ENCODE measurements at places on chromosomes 6 and 20.

DNA sequence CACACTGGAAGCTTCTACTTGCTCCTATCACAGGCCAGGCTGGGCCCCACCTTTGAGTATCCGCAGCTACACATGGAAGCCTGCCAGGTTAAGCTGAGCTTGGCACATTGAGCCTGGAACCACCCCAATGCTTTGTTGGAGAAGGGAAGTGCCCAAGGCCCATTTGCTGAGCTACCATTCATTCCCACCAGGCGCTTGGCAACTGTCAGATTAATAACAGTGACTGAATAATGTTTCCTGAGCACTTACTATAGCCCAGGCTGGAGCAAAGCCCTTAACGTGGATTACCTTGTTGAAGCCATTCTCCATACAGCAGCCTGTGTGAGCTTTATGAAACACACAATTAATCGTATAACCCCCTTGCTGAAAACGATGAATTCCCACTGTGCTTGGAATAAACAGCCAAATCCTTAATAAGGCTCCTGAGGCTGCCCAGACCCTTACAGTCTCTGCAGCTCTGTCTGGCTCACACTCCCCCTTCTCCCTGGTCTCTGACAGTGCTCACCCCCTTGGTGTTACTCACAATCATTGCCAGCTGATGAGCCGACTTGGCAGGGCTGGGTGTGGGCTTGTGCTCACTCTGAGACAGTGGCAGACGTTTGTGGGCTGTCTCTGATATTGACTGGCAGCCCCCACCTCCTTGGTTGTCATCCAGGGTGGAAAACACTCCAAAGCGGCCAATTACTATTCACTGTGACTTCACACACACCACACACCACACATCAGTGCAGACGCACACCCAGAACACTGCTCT, 357.1 kb downstream of the MAFB start:
- no peak for DNase-seq

DNA sequence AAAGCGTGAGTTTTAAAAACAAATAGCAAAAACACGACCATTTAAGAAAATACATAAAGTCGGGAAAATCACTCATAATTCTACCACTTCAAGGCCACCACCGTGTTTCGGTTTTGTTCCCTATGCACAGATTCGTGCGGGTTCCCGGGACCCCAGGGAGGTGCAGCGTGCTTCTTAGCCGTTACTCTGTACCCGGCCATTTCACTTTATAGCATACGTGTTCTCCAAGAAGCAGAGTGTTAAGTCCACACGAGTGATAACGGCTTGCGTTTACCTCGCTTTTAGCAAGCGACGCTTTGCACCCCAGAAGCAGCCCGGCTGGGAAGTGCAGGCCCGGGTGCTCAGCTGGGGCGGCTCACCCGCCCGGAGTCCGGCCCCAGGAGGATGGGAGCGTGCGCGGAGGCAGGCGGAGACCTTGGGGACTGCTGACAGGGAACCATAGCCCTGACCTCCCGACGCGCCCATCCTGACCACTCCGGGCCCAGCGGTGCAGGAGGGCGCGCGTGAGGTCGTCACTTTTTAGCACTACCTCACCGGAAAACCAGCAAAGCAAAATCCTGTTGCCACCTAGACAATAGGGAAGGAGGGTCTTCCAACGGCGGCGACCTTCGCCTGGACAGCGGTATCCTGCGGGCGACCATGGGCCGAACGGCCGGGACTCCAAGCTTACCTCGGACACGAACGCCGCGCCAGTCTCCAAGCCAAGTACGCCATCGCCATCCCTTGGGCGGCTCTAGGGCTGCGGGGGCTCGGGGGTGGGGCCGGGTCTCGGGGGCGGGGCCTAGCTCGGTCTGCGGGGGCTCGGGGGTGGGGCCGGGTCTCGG, at the start of gene ECI2:
Gene ECI2, minus strand, starts transcription at position 735 of the 824 bp plus-strand sequence. Its CDS starts 15 bp downstream, at position 720.
- peak; percentile 43 for DNase-seq

DNA sequence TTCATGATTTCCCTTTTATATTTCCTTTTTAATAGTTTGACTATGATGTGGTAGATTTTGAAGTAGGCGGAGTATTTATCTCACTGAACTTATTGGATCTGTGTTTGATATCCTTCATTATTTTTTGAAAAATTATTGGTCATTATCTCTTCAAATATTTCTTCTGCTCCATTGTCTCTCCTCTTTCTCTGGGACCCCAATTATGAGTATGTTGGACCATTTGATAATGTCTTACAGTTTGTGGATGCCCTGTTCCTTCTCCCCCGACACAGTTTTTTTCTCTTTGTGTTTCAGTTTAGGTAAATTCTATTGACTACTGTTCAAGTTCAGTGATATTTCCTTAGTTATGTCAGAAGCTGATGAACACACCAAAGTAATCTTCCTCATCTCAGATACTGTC, 49.4 kb upstream of the COL10A1 start:
- no peak for DNase-seq

DNA sequence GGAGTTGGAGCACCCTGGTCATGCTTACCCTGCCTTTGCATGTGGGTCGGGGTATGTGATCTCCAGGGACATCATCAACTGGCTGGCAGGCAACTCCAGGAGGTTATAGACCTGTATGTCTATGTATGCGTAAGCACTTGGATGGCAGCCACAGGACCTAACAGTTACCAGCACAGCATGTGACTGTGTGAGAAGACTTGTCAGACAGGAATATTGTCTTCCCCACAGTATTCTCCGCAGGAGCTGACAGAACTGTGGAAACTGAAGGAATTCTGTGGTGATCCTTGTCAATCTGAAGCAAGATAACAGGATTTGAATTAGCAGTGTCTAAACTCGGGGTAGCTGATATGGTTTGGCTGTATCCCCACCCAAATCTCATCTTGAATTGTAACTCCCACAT, 59.2 kb downstream of the TMEM244 start:
- DNase-seq, result no peak

GRCh38 chr6:28648035-28648877, 122.6 kb downstream of the GPX5 start:
- DNase-seq, result no peak

DNA sequence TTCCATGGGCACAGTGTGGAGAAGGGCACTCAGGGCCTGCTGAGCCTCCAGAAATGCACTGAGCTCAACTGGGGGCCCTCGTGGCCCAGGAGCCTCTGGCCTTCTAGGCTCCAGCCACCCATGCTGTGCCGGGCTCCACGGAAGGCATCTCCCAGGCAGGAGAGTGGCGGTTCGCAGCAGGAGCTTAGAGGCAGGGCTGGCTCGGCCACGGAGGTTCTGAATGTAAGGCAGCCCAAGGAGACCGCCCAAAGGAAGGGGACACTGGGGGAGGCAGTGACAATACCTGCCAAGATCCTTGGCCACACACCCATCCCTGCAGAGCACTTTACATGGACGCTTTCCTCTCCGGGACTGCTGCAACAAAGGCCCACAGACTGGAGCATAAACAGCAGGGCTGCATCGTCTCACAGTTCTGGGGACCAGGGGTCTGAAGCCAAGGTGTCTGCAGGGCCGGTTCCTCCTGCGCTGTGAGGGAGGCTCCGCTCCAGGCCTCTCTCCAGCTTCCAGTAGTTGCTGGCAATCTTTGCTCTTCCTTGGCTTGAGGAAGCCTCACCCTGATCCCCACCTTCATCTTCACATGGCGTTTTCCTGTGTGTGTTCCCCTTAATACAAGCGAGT, 128.2 kb upstream of the CDH4 start:
- no peak for DNase-seq

DNA sequence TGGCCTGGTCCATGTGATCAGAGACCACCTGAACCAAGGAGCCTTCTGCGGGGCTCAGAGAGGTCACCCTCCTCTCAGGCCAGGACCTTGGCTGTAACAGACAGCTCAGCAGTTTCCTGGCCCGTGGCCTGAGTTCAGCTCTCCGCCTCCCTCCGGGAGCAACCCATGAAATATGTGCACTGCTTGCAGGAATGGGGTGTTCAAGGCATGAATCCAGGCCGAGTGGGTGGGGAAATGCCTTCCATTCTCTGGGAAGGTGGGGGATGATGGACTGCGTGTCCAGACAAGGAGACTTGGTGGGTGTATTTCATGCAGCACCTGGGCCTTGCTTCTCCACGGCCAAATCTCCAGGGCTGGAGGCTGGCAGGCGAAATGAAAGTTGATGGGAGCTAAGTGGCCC, 46.0 kb downstream of the SIRPA start:
- DNase-seq, result no peak

DNA sequence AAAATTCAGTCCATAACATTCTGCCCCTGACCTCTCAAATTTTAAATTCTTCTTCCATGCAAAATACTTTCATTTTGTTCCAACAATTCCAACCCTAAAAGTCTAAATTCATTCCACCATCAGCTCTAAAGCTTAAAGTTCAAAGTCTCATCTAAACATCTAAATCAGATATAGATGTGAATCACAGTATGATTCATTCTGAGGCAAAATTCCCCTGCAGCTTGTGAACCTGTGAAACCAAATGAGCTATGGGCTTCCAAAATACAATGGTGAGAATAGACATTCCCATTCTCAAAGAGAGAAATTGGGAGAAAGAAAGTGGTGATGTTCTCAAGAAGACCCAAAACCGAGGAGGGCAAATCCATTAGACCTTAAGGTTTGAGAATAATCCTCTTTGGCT, 309.8 kb downstream of the HIVEP2 start:
- no peak for DNase-seq

DNA sequence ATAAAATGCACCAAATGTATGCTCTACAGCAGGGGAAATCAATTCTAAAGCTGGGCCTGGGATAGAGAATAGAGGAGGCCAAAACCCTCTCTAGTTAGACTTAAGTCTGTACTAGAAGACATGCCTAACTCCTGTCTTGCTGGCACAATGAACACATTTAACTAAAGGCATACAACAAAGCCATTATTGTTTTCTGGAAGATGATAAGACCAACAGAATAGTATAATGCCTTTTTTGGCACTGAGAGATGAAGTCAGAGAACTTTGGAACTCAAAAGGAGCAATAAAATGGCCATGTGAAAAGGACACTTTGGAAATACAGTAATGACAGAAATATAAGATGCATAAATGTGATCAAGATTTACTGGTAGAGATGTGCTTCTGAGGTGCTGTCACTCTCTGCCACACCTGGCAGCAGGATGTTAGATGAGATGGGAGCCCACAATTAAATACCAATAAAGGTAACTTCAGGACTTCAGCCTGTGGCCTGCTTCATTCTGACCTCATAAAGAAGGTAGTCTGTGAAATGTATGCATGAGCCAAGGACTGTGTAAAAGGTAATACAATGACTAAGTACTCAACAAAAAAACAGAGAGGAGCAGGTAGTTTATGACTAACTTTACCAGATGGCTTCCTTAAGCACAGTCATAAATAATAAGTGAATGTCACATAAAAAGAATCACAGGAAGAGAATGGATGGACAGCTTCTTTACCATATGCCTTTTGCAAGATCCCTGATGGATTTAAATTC, 333.4 kb downstream of the BCKDHB start:
- no peak for DNase-seq
